ENCODE measurements at places on chromosomes 1 and 21.

- peak; percentile 62 for DNase-seq
These were observed 99.5 kb downstream of the BCAR3 start for GRCh38 chr1:93581917-93582850.

- DNase-seq = no peak
These were observed 58.6 kb downstream of the MDM4 start for GRCh38 chr1:204574865-204575163.

GRCh38 chr1:229531326-229531725 is 23.2 kb upstream of the NUP133 start:
- DNase-seq = no peak

DNA sequence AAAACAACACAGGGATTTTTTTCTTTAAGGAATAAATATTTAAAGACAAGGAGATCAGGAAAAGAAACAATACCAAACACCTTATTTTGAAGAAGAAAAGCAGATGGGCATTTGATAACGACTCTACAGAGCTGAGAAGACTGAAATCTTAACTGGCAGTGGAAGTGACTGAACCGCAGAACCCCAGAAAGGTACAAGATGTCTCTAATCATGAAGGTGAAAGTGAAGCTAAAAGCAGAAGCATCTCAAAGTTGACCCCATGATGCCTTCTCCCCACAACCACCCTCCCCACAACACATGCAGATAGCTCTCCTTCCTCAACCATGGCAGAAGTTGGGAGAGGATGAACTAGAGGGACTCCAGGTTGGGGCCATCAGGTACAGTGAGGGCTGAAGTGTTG is 129.6 kb downstream of the ZNF648 start:
- no peak for DNase-seq

DNA sequence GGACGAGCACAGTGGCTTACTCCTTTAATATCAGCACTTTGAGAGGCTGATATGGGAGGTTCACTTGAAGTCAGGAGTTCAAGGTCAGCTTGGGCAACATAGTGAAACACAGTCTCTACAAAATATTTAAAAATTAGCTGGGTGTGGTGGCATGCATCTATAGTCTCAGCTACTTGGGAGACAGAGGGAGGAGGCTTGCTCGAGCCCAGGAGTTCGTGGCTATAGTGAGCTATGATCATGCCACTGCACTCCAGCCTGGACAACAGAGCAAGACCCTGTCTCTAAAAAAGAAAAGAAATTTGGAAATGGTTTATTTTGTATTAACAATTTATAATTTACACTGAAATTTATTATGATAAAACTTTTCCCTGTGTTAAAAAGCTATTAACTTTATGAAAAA is 1.7 kb upstream of the ANGPTL3 start:
- no peak for DNase-seq

DNA sequence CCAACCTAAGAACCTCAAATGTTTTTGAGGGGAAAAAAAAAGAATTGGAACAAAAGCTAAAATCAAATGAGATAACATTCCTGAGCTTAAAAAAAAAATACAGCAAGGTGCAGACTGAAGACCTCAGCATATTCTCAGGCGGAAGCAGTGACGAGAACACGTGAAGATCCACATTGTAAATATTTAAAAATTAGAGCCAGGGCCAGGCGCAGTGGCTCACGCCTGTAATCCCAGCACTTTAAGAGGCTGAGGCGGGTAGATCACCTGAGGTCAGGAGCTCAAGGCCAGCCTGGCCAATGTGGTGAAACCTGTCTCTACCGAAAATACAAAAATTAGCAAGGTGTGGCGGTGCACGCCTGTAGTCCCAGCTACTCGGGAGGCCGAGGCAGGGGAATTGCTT is 15.7 kb downstream of the TFB2M start:
- no peak for DNase-seq

GRCh38 chr21:32732544-32732943 is 4.7 kb upstream of the SYNJ1 start:
- DNase-seq = no peak

All from Peyer's patch (tissue), 4 donors.